Fibroblast of the aortic adventitia (primary cell): ENCODE measurements at places on chromosomes 16 and 17.

DNA sequence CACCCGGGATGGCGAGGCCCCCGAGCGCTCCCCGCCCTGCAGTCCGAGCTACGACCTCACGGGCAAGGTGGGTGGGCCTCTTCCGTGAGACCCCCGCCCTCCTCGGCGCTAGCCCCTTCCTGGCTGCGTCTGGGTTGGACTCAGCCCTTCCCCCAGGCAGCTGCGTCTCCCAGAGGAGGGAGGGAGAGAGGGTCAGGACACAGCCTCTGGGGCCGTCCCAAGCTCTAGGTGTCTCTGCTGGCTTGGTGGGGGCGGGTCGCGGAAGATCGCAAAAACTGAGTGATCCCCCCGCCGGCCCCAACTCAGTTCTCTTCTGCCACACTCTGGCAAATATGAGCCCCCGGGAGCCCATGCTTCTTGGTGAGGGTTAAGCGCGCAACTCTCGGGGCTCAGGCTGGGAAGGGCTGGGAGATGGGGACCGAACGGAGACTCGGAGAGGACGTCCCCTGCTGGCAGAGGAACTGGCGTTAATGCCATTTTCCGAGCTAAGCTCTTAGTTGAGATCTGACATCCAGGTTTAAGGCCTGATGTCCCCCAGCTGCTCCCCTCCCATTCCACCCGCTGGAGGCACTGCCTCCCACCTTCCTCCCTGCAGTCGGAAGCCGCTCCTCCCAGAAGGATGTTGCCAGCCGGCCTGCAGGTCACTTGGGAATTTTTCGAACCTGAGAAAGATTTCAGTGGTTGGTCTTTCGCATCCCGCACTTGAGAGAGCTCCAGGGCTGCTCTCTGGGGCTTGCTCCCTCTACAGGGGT lies 419 bp downstream of the RAB37 start:
- no peak for DNase-seq

DNA sequence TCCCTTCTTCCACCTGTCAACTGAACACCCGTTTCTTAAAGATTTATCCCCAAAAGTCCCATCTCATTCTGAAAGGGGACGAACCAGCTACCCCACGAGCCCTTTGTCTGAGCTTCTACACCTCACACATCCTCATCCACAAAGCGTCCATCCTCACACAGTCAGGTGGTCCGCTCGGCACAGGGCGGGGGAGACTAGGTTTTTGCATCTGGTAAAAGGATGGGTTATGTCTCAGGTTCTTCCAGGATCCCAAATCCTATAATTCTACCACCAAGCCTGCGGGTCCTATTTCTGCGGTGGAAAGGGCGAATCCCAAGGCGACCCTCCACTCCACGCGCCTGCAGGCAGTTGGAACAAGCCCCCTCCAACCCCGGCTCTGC lies 458 bp downstream of the GFOD2 start:
- DNase-seq: no peak

DNA sequence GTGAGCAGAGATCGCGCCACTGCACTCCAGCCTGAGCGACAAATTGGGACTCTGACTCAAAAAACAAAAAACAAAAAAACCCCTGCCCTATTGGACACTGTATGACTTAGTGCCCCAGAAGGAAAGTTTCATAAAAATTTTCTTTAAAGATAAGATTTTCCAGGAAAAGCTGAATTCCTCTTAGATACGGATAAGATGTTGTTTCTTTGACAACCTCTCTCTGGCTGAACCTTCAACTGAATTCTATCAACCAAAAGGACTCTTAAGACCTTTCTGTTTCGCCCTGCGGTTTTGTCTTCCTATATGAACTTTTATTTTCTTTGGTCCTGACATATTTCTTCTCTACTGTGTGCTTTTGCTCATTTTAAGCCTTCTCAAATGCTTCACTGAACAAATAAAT lies 35.8 kb downstream of the CPPED1 start:
- DNase-seq: peak; percentile 14

DNA sequence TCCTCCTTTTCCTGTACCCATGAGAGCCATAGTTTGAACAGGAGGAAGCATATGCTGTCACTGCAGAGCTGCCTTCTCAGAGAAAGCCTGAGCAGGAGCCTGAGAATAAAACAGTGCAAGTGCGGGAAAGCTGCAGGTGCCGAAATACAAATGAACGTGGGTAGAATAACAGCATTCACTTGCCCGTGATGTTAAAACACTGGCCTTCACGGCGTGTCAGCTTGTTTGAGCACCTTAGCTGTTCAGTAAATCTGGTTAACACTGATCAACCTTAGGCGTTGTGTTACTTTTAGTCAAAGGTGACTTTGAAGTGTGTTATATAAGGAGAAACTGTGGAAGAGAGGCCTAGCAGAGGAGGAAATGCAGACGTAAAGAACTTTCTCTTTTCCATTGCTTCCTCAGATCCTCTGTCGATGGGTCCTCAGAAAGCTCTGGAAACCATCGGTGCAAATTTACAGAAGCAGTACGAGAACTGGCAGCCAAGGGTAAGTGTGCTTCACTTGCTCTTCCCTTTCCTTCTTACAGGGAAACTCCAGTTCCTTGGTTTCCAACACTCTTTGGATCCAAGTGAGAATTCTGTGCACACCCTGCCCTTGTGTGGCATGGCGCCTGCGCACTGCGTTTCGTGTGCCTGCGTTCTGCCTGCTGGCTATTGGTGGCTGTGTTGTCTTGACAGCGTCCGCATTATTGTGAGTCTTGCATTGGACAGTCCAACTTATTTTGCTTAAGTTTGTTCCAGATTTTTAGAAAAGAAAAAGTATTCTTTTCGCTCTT lies 98.9 kb downstream of the RPTOR start:
- DNase-seq: no peak

- no peak for DNase-seq
Measured at GRCh38 chr16:51951668-51952298, 595.2 kb downstream of the TOX3 start.

GRCh38 chr17:31559584-31560501 lies 168.4 kb downstream of the RAB11FIP4 start:
- DNase-seq: no peak

DNA sequence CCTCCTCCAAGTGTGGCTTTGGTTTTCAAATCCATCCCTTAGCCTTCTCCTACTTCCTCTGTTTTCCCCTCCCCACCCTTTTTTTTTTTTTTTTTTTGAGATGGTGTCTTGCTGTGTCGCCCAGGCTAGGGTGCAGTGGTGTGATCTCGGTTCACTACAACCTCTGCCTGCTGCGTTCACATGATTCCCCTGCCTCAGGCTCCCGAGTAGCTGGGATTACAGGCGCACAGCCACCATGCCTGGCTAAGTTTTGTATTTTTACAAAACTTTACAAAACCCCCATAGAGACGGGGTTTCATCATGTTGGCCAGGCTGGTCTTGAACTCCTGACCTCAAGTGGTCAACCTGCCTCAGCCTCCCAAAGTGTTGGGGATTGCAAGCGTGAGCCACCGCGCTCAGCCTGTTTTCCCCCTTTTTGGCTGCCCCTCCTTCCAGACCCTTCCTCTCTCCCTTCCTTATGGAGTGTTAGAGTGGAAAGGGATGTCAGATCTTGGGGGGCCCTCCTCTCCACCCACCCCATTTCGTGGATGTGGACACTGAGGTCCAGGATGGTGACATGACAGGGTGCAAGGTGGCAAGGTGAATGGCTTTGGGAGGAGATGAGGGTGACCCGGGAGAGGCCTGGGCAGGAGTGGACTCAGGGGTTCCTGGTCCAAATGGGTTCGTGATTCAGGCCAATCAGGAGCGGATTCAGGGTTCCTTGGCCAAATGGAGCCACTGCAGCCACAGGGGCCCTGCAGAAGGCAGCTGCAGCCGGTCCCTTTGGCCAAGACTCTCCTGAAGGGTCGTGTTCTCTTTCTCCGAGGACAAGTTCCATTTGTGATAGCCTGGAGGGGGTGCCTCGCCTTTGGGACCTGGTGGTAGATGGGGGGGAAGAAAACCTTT lies 4.8 kb downstream of the ABCC1 start:
- DNase-seq: no peak

DNA sequence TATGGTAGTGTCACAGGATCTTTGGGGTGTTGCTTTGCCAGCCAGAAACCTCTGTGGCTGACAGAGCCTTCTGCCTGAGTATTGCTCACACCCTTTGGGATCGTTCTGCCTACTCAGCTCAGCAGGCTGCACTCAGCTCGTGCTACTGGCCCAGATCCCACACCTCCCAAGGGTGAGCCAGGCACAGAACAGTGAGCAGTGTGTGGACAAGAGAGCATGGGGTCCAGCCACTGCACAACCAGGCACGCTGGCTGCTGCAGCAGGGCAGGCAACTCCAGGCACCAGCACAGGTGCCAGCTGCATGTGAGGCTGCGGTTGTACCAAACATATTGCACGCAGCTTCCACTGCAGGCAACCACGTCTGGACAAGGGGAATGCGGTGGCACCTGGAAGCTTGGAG lies 84.9 kb downstream of the CYB561 start:
- no peak for DNase-seq

GRCh38 chr16:49464093-49464492 lies 90.5 kb downstream of the C16orf78 start:
- no peak for DNase-seq
